Activated CD4-positive, alpha-beta T cell treated with anti-CD3 and anti-CD28 coated beads, Interleukin-2, Interleukin-4, amounts not matched to agents 100 ng/mL and 50 ng/mL, durations not matched to agents 16 hours and 8 hours (primary cell): ENCODE measurements at places on chromosomes 3 and 15.

DNA sequence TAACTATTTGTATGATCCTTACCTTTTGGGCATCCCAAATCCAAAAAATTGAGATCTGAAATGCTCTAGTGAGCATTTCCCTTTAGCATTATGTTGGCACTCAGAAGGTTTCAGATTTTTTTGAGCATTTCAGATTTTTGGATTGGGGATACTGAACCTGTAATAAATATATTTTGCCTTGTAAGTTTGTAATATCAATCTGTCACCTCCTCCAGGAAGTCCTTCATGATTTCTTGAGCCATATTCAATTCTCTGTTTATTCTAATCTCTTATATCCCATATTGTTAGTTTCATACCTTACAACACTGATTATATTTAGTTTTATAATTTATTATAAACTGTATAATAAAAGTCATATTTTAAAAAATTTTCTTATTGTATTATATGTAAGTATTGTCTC lies 215.2 kb downstream of the BBX start:
- no peak for DNase-seq

GRCh38 chr3:172799246-172799645 lies 48.7 kb downstream of the ECT2 start:
- DNase-seq: no peak

DNA sequence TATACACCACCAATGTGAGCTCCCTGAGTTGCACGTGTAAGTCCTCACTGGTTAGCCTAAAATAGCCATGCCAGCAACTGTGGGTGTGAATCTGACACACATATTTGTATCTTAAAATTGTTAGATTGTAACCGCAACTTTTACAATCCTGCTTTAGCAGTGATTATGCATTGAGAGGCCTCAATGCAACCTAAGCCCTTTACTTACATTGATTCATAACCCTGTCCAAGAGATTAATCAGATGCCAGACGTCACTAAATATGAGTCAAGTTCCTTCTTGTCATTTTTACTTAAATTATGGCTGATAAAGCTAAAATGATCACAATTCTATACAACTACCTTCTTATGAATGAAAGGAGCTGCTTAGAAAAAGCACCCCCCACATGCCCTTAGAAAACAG lies 46.9 kb downstream of the IL17RD start:
- DNase-seq: no peak

GRCh38 chr15:28281876-28282275 lies 40.1 kb downstream of the HERC2 start:
- DNase-seq: no peak

DNA sequence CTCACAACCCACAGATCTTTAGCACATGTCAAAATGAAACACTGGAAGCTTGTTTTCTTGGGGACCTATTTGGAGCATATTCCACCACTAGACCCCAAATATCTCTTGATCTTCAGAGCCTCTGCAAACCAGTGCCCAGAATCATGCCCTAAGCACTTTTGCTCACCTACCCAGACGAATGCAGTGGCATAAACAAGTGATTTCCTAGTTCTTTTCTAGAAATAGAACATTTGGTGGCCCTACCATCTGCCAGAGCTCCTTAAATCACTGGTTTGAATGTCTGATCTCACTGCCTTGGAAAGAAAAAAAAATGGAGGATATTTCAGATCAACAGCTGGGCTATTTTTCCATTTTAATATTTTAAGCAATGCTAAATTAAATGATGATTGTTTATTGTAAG lies 5.3 kb downstream of the ZIC4 start:
- DNase-seq: no peak

DNA sequence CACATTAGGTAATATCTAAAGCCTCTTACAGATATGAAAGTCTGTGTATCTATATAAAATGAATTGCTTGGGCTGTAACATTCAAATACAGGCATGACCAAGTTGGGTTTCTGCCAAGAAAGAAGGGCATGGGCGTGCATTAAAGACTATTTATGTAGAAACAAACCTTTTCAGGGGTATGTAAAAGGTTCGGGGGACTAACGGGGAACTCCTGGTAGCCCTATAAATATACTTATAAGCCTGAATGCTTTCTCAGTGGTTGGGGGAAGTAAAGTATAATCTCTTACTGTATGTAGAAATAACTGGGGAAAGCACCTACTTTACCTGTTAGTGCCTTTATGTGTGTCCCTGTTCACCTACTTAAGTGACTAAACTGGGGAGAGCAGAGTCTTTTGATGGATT lies 154.5 kb upstream of the TBL1XR1 start:
- DNase-seq: no peak

DNA sequence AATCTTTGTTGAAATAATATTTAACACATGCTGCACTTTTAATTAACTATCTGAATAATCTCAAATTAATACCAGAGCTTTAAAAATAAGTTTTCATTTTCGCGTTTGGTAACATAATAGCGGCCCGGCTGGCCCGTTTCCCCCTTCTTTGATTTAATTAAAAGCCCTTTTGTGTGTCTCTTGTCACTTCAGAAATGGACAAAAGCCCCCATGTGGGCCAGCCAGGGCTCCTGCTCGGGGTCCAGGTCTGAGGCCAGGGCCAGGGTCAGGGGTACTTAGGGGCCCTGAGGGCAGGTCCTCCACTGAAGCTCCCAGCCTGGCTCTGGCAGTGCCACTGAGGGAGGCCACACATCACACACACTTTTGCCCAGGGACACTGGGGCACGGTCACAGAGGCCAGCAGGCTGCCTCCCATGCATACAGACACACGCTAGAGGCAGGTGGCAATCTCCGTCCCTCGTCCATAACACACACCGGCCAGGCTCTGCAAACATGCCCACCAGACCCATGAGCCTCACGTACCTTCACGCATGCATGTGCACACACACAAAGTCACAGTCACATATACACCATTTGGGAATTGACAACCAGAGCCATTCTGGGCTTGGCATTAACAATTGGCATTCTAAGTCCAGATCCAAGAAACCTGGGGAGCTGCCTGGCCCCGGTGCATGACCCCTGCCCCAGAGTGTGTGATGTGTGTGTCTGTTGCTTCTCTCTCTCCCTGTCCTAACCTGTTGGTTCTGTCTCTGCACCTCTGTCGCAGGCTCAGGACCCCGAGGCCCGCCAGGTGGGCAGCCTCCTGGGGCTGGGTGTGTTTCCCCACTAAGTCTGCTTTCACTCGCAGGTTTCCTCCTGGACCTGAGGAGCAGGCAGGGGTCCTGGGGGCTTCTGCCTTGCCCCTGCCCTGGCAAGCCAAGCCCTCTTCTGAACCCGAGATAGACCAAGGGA lies 38.5 kb downstream of the DNAJB8 start:
- DNase-seq: no peak

GRCh38 chr3:112640276-112640929 lies 540 bp downstream of the CCDC80 start:
- no peak for DNase-seq

GRCh38 chr3:39330824-39331223 lies 1.3 kb downstream of the CCR8 start:
- DNase-seq: no peak

DNA sequence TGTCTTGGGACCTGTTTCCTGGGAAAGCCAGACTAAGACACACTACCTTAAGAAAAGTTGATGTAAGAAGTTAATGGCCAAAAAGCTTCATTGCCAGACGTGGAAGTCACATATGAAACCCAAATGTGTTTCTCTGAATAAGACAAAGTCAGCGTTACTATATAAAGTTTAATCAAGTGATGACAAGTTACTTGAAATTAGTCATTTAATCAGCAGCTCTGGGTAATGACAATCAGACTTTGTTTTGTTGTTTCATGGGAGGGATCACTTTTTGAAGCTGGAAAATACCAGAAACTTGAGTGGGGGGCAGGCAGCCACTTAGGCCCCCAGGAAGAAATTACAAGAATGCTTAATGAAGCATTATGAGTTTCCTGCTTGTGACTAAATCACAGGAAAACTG lies 218.6 kb downstream of the PTPRG start:
- DNase-seq: no peak

DNA sequence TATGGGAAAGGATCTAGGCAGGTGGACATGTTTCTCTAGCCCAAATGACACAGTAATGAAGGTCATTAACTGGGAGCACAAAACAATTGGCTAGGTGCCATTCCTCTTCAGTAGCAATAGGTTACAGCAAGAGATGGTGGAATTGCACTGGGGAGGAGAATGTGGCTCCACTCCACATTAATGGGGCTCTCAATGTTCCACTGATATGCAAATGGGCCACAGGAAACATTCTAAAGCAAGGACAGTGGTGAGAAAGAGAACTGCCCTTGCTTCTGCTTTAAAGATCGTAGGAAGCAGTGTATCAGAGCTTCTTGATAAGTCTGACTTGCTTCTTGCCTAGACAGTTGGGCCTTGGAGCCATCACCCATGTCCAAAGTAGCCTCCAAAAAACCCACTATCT lies 271.4 kb upstream of the PPP2R3A start:
- no peak for DNase-seq

GRCh38 chr3:155362808-155363689 lies 69.6 kb upstream of the STRIT1 start:
- no peak for DNase-seq

- no peak for DNase-seq
Measured at GRCh38 chr15:39948817-39949216, 14.9 kb downstream of the EIF2AK4 start.

GRCh38 chr3:181052256-181052655 lies 62.7 kb upstream of the DNAJC19 start:
- DNase-seq: no peak
